Activated CD8-positive, alpha-beta T cell treated with anti-CD3 and anti-CD28 coated beads, Interleukin-2, amount 10 ng/mL, durations not matched to agents 7 days and 5 days (primary cell): ENCODE measurements at places on chromosomes 1 and 21. TPM values are rescaled to one million over a fixed set of nuclear protein-coding genes. Genes with fewer than 3 reads are reported as not detected.

Gene NBPF26
- 23.7 TPM for total RNA-seq

Gene KIF26B
- total RNA-seq, result 0.08 TPM

- no peak overlapping the region for H3K27ac ChIP-seq
- H3K4me3 ChIP-seq, result no peak overlapping the region
- H3K4me1 ChIP-seq, result peaks cover 22% of the 10 kb centered on the region
- peaks cover 28% of the 10 kb centered on the region for H3K27me3 ChIP-seq
- no peak for DNase-seq
- H3K36me3 ChIP-seq, result no peaks in the 10 kb centered on the region
These were observed 1.7 kb upstream of the PDE9A start for GRCh38 chr21:42651515-42652401.

- no peak overlapping the region for H3K27ac ChIP-seq
- DNase-seq, result no peak
- H3K4me1 ChIP-seq, result no peaks in the 10 kb centered on the region
- peaks cover 8% of the 10 kb centered on the region for H3K27me3 ChIP-seq
- no peaks in the 10 kb centered on the region for H3K36me3 ChIP-seq
These were observed 17.1 kb downstream of the FCRL4 start for GRCh38 chr1:157580828-157581210.

DNA sequence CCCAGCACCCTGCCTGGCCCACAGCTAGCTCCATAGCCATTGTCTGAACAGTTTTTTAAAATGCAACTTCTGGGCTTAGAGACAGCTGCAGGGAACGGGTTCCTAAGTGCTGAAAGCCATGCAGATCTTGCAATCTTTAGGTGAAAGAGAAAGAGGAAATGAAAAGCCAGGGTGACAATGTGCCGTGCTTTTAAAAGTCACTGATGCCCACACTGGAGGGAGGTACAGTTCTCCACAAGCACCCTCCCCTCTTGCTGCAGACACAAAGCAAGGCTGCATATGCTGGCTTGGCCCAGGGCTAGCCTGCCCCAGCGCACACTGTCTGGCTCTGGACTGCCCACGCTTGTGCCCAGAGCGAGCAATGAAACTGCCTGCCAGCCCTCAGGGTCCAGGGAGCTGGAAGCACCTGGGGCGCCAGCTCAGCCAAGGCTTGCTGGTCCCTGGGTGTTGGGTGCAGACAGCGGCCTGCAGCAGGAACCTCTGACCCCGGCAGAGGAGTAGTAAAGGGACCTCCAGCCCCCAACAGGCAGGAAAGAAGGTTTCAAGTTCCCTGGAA lies 70.4 kb downstream of the AJAP1 start:
- no peaks in the 10 kb centered on the region for H3K36me3 ChIP-seq
- no peaks in the 10 kb centered on the region for H3K4me1 ChIP-seq
- H3K27me3 ChIP-seq, result no peaks in the 10 kb centered on the region
- H3K27ac ChIP-seq, result no peak overlapping the region

GRCh38 chr1:216807696-216808095 lies 84.5 kb upstream of the ESRRG start:
- no peaks in the 10 kb centered on the region for H3K4me1 ChIP-seq
- H3K27me3 ChIP-seq, result no peaks in the 10 kb centered on the region
- no peak for DNase-seq
- no peak overlapping the region for H3K4me3 ChIP-seq
- no peak overlapping the region for H3K27ac ChIP-seq
- no peaks in the 10 kb centered on the region for H3K36me3 ChIP-seq
